NCI-H2107 (cell line): ENCODE measurements at places on chromosomes 12 and 14.
A peak's percentile ranks its signal among the peaks of the same experiment; 100 is the strongest.

GRCh38 chr12:43988838-43989560, 153.1 kb downstream of the TMEM117 start:
- DNase-seq: no peak

GRCh38 chr12:47757840-47758583, 668 bp downstream of the RAPGEF3 start:
- DNase-seq: no peak

- DNase-seq: peak; percentile 65
These were observed 102.5 kb downstream of the FGD4 start for GRCh38 chr12:32501835-32502333.

GRCh38 chr14:36020120-36021029, 156.1 kb downstream of the PTCSC3 start:
- DNase-seq: no peak

- no peak for DNase-seq
These were observed 45.0 kb downstream of the CFAP54 start for GRCh38 chr12:96534339-96534738.

- no peak for DNase-seq
These were observed 43.5 kb upstream of the KCNA5 start for GRCh38 chr12:5000204-5000603.

DNA sequence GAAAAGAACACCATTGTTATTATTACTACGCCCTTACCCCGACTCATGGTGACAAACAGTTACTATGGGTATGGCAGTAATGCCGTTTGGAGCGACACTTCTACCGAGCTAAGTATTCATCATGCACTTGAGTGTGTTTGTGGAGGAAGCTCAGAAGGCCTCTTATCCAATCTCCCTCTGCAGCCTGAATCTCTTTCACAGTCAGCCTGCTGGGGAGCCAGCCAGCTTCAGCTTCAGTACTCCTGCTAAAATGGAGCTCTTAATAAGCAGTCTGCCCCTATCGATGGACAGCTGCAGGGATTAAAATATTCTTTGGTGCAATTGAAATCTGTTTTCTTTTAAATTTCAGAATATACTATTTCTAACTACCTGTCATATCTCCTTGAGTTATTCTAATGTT, 24.7 kb upstream of the ATP5MC2 start:
- DNase-seq: no peak

- DNase-seq: peak; percentile 33
These were observed 1.7 kb downstream of the KCNH3 start for GRCh38 chr12:49540229-49541139.

DNA sequence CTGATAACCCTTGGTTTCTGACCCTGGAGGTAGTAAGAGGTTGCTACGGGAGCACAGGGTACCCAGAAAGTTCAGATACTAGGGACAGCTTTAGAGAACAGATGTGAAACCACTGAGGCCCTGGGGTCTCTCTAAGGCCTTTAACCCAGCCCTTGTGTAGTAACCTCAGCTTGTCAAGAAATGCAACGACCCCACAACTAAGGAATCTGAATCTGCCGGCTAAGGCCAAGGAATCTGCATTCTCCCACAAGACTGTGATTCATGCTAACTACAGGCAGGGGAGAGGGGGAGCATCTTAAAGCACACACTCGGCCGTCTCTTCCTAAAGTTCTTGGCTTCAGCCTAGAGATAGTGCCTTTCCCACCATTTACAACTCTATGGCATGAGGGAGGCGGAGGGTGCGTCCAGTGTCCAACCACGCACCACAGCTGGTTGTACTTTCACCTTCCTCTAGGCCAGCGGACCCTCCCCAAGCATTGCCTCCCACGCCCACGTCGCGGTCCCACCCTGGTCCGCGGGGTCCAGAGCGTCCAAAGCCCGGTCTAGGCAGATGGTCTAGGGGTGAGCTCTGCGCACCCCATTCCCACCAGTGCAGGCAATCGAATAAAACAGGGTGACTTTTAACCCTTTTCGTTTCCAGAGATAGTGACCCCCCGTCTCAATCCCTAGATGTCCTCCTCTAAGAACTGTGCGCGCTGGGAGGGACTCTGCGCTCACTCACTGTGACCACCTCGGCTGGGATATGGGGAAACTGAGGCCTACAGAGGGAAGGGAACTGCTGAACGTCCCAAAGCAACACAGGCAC, 735 bp upstream of the VASH1 start:
- DNase-seq: no peak

- no peak for DNase-seq
These were observed 212.3 kb upstream of the NUDT4 start for GRCh38 chr12:93165384-93165932.

GRCh38 chr14:69464379-69464778, 20.1 kb upstream of the PLEKHD1 start:
- no peak for DNase-seq

- no peak for DNase-seq
These were observed 20.1 kb downstream of the APOBEC1 start for GRCh38 chr12:7645395-7646177.

- no peak for DNase-seq
These were observed 154.7 kb downstream of the FBXL14 start for GRCh38 chr12:1439687-1440086.

- DNase-seq: no peak
These were observed 20.1 kb upstream of the RTN1 start for GRCh38 chr14:59890676-59891075.
